Activated CD4-positive, alpha-beta memory T cell treated with anti-CD3 and anti-CD28 coated beads for 36 hours (primary cell): ENCODE measurements at places on chromosomes 13 and 19. TPM values are rescaled to one million over a fixed set of nuclear protein-coding genes. Genes with fewer than 3 reads are reported as not detected.

DNA sequence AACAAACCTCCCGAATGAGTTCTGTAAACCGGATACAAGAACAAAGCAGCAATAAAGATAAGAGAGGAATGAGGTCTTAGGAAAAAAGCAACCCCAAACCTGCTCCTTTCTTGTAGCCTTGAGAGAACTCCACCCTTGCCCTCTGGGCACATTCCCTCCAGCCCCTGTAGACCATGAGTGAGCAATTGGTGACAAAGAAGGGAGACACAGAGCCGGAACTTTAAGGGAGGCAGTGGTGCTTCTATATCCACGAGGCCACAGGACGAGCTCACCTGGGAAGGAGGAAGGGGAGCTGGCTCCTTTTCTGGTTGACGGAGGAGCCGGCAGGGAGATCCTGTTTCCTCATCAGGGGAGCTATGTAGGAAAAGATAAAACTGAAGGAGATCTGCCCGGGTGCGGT lies 13.0 kb downstream of the BRME1 start:
- no peak for DNase-seq

DNA sequence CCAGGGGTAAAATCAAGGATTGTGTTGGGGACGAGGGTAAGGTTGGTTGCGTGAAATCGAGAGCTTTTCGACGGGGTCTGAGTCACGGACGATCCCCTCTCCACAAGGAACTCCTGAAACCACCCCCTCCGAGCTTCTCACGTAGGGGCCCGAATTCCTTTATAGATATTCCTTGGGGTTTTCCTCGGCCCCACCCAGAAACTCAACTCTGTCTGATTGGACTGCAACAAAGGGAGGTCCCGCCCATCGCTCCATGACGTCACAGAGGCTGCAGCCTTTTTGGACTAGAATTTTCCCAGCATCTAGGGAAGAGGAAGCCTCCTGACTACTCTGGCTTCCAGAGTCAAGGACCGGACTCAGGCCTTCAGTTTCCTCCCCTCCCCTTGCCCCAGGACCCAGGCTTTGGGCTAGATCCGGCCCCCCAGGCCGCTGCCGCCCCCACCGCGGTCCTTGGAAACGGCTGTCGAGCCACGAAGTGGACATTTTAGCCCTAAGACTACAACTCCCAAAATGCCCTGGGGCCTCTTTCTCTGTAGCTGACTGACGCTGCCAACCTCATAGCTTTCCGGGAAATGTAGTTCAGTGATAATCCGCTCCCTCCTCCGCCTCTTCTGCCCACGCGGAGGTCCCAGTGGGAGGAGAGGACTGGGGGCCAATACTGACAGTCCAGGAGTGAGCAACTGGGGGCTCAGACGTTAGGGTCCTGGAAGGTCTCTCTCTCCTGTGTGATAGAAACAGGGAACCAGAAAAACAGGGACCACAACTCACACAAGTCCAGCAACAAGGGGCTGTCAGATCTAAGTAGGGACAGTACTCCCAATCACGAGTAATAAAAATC lies at the start of gene IZUMO1:
IZUMO1 (minus strand) TSS at position 172 of the 838 bp plus-strand sequence. CDS start 1,050 bp downstream, outside the sequence.
- DNase-seq: peak; percentile 72

DNA sequence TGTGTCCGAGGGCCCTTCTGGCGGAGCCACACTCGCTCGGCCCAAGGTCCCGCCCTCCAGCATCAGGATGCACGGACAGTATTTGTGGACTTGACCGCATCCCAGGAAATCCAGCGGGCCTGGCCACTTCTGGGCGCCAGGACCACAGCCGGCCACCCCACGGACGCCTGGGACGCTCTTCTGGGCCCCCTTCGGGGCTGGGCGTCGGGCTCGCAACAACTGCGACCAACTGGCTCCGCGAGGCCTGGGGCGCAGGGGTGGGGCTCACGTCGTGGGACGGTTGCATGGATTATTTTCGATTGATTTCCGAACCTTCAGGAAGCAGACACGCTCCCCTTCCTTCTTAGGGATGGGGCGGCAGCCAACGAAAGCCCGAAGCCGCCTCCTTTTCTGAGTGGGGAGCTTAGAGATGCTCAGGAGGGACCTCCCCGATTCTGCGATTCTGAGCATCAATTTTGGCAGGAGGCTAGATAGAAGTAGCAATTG lies 521 bp upstream of the NUP58 start:
- peak; percentile 35 for DNase-seq

DNA sequence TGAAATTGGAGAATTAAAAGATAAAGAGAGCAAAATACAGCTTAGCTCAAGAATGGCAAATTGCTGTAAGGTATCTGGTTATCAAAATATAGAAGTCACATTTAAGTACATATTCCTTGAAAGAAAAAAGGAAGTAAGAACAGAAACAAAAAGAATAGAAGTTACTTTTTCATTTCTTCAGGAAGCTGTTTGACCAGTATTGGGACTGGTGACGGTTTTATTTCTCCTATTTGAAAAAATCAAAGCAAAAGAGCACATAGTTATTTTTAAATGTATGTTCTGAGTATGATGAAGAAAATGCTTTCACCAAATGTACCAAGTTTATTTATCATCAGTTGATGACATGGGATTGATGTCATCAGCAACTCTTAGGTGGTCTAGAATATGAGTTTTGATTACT lies 83.1 kb upstream of the OXGR1 start:
- DNase-seq: no peak

GRCh38 chr13:109773276-109773675 lies 13.1 kb downstream of the IRS2 start:
- DNase-seq: peak; percentile 42

Gene CCDC122
- total RNA-seq: 2.5 TPM

Gene PCP2
- 0.41 TPM for total RNA-seq

GRCh38 chr19:7904074-7905020 lies 670 bp downstream of the MAP2K7 start:
- DNase-seq: peak; percentile 72

- DNase-seq: no peak
Observed at GRCh38 chr13:74769333-74769732, 635.1 kb upstream of the KLF12 start.
